SW480 (cell line): ENCODE measurements at places on chromosomes 3 and 15.

GRCh38 chr3:98333989-98334606 lies 19.6 kb upstream of the OR5K4 start:
- DNase-seq = no peak

GRCh38 chr3:78951342-78951945 lies 816.4 kb downstream of the ROBO1 start:
- no peak for DNase-seq

DNA sequence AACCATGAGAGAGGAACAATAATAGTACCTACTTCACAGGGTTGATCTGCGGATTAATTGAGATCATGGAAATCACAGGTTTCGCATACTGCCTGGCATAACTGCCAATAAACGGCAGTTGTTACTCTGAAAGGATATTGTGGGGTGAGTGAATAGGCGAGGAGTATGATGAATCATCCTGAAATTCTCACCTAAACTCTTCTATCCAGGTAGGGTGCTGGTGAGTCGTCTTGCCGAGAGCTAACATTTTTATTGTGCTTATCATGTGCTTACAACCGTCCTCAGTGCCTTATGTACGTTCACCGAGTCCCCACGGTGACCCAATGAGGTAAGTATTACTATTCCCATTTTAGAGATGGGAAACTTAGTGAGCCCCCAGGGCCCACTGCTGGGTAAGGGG lies 52.4 kb upstream of the SRGAP3 start:
- DNase-seq = no peak

DNA sequence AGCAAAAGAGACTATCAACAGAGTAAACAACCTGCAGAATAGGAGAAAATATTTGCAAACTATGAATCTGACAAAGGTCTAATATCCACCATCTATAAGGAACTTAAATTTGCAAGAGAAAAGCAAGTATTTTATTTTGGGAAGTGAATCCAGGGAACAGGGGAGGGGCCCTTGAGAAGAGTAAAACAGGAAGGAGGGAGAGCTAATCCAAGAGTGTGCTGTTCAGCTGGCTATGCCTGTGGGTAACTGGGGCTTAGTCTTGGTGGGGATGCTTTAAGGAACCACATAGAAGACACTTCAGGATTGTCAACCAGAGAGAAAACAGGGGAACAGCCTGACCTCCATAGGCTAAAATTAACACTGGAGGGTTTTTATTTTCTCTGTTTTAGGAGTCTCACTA lies 3.9 kb upstream of the HHLA2 start:
- no peak for DNase-seq

DNA sequence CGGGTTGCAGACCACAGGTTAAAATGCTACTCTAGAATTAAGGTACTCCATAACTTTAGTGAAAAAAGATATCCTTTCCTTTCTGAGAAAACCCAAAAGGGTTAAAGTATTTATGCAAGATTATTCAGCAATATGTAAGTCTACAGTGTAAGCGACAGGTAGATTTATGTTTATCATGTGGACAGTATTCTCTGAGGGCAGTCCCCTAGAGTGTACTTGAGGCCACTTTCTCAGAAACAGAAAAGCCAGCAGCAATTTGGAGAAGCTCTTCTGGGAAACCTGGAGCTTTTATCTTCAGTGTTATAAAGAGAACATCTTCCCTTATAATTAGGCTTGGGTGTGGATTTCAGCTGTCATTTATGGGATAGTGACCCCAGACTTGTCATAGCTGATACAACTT lies 8.9 kb downstream of the ST3GAL6 start:
- DNase-seq = no peak

DNA sequence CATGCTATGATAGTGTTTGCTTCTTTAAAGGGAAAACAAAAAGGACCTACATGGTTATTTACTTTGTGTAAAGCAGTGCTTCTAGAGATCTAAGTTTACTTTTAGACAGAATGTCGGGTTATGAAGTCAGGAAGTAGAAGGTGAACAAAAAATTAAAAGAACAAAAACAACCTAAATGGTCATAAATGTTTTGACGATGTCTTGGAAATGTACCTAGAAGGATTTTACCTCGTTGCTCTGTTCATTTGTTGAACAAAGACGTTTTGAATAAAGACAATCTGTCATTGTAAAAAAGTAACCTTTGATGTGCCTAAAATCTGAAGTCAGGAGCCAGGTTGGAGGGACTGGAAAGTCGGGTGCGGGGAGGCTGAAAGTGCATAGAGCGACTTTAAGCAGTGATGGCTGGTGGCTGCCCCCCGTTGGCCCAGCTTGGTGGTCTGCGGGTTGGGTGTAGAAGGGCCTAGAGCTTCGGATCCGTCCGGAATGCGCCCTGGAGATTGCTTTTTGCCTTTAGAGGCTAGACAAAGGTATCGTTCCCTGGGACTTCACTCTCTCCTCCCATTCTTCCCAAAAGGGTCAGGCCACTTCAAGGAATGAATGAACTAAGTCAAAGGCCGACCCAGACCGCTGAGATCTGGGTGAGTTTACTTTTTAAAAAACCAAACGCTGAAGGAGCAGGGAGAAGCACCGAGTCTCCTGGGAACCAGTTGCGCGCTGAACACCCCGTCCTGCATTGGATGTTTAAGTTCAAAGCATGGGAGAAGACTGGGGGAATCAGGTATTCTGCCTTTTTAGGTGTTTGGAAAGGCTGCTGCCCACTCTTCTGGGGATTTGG lies 2.1 kb downstream of the SOX14 start:
- DNase-seq = no peak

DNA sequence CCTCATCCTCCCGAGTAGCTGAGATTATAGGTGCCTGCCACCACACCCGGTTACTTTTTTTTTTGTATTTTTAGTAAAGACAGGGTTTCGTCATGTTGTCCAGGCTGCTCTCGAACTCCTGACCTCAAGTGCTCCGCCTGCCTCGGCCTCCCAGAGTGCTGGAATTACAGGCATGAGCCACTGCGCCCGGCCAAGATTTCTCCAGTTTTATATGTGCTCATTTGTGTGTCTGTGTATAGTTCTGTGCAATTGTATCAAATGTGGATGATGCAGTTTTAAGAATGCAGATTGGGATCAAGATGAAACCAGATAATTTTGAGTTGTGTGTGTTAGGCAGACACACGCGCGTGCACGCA lies 68.3 kb downstream of the SLCO3A1 start:
- no peak for DNase-seq

- DNase-seq = no peak
Measured at GRCh38 chr15:67296188-67296587, 41.6 kb downstream of the IQCH start.

DNA sequence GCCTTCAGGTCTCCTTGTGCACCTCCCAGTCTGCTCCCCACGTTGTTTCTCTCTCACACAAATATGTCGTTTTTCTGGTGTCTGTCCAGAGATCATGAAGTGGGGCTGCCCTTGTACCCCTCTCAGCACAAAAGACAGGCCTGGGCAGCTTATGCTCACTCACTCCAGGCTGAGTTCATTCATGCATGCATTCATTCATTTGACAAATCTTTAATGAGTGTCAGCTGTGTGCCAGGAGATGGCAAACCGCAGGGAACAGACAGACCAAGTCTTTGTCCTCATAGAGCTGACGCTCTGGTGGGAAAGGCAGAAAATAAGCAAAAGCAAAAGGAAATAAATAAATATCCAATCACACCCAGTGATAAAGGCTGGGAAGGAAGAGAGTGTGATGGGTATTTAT lies 7.6 kb upstream of the TRH start:
- DNase-seq = no peak
